ENCODE measurements at places on chromosomes 12 and 14.
A peak's percentile ranks its signal among the peaks of the same experiment; 100 is the strongest.

DNA sequence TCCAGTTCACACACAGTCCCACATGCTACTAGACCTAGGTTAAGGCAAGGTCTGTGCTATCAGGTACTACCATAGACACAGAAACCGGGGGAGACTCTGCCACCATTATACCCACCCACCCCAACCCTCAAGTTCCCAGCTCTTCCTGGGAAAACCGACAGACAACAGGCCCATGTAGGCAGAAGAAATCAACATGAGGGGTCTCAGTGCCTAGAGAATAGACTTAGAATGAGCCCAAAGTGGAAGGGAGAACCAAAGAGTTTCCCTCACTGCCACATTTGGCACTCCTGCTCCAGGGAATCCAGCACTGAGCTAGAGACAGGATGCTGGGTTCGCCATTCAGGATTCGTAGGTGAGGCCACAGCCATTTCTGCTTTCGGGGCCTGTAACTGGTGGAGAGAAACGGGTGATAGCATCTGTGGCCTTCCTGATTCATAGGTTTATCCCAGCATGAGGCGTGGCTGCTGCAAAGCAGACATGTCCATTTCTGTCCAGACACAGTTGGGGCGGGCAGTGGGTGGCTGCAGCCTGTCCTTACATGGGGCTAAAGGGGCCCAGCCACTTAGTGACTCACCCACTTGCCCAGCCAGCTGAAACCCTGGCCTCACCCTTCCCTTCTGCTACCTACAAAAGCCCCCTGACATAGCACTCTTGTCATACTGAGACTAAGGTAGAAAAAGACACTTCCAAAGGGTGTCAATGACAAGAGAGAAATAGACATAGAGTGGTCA lies 69.4 kb downstream of the IRF2BPL start:
- no peak for DNase-seq

DNA sequence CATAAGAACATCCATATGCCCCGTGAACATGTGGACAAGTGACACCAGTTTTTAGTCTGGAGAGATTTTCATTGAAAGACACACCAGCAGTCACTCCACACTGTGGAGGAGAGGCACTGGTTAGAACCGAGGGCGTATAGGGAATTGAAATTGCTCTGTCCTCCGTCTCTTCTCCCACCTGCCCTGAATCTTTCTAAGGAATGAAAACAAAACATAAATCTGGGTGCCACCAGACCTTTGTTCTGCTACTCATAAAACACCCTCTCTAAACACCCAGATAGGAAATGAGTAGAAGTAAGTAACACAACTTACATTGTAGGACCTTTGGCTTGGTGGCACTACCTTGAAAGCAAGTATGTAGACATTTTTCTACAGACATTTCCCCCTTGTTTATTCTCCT lies 37.1 kb upstream of the STON2 start:
- no peak for DNase-seq

DNA sequence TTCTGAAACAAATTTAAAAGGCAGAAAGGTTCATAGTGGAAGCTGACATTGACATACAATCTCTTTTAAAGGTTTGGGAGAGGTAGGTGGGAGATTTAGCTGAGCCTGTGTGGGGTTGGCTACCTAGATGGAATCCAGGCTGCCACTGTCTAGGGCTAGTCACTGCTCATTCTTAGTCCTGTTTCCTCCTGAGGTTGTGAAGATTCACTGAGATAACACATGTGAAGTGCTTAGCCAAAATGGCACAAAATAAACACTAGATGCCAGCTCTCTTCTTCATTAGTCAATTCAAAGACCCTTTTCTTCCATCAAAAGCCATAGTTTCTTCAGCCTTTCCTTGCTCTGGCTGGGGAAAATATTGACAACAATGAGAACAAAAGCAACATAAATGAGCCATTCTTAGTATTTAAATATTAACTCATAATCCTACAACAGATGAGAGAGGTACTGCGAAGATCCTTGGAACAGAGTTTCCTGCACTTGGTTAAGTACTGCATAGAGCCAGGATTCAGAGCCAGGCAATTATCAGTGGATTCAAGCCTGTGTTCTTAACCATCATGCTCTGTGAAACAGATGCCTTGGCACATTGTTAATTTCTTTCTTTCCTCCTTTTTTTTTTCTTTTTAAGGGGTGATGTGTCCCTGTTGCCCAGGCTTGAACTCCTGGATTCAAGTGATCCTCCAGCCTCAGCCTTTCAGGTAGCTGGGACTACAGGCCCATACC lies 3.5 kb downstream of the MYF6 start:
- DNase-seq, result no peak

DNA sequence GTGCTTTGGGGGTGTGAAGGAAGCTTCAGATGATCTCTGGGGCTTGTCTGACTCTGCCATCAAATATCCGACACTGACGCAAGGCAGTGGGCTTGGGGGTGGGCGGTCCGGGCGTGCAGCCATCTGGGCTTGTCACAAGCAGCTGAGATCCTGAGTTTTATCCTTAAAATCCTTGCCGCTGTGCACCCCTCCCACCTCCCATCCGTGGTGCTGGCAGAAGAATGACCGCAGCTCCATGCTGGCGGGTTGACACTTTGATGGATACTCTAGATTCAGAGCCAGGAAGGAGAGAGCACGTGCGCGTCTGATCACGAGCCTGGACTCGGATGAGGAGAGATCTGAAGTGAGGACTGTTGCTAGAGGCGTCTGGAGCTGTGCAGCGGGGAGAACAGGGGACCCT lies 3.0 kb downstream of the ZFYVE21 start:
- DNase-seq, result no peak

GRCh38 chr14:75303381-75303789 lies 24.8 kb downstream of the FOS start:
- peak; percentile 18 for DNase-seq

GRCh38 chr14:100541621-100542560 lies 45.3 kb downstream of the BEGAIN start:
- DNase-seq, result no peak

GRCh38 chr14:52365071-52365470 lies 51.0 kb downstream of the PTGER2 start:
- DNase-seq, result no peak

- peak; percentile 22 for DNase-seq
These were observed 4.3 kb upstream of the BDKRB1 start for GRCh38 chr14:96251656-96252155.

GRCh38 chr14:75824318-75824717 lies 157.5 kb downstream of the TGFB3 start:
- DNase-seq, result no peak

DNA sequence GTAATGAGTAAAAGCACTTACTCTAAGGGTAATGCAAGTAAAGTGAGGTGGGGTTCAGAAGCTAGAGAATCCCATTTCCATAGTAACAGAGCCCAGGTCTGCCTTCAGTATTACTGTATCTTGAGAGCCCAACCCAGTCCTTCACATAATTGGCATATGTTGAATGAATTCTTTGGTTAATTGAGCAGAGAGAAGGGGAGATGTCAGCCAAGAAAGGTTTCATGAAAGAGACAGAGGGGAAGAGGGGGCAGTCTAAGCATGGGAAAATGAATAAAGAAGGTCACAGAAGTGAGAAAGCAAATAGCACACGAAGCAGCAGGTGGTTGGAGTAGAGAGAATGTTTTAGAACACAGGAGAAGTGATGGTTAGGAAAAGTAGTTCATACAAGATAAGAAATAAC lies 371.1 kb downstream of the SEC23A start:
- no peak for DNase-seq

DNA sequence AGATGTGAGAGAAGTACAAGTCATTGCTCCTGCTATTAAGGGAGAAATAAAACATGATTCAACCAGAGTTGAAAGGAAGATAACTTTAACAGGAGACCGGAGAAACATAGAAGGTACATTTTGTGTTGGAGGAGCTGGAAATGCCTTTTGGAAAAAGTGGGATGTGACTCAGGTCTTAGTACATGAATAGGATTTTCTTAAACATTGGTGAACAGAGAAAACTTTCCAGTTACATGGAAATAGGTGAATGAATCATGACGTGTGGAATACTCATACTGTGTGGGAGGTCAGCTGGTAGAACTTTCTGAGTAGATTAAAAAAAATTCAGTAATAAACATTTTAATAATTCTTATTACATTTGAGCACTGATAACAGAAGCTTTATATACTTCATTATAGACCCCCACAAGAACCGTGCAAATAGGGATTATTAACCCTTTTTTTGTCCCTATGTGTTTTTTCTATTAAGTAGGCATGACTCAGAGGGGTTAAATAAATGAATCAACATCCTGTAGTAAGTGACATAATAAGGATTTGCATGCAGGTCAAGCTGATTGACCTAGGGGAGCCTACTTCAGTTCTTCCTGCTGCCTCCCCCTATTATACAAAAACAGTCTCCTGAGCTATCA lies 710.5 kb downstream of the NOVA1 start:
- DNase-seq, result no peak

DNA sequence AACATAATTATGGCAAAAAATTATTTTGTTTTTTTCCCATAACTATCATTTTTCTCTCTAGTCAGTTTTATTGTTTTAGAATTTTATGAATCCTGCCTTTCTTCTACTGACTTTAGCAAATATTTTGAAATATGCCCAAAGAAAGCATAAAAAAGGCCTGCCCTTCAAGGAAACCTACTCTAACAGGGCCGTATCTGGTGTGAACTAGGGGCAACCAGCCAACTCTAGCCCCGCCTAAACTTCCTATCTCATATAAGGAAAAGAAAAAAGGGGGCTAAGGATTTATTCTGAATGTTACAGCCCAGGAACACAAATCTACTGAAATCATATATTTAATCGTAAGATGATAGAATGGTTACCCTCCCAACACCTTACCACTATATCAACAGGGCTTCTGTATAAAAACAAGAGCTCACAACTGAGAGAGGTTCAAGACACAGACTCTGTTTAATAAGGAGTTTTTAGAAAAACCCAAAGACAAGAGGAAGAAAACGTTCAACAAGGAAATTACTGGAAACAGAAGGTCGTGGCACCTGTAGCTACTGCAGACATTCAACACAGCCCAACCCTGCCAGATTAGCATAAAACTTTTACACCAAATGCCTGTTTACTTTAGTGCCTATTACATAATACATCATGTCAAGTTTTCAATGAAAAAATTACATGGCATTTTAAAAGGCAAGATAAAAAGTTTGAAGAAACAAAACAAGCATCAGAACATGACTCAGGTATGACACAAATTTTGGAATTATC lies 12.9 kb upstream of the EPYC start:
- DNase-seq, result no peak

DNA sequence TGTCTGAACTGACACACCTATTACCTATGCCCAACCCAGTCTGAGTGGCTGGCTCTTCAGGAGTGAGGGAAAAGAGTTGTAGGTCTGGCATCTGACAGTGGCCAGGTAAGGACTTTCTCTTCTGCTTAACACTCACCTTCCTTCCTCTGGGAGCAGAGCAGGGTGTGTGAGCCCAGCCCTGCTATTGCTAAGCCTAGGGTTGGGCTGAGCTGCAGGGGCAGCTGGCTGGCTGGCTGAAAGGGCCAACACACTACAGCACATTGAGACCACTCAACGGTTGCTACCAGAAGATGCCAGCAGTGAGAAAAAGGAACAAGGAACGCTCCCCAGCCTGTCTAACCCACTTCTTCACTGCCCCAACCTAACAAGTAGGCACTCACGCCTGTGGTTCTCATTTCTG lies 201.2 kb downstream of the DPF3 start:
- no peak for DNase-seq

- no peak for DNase-seq
These were observed 259.9 kb upstream of the DDHD1 start for GRCh38 chr14:53412819-53413675.

GRCh38 chr12:60162988-60163720 lies 567.3 kb downstream of the SLC16A7 start:
- no peak for DNase-seq

GRCh38 chr12:21618566-21618965 lies 13.9 kb upstream of the GYS2 start:
- DNase-seq, result no peak

DNA sequence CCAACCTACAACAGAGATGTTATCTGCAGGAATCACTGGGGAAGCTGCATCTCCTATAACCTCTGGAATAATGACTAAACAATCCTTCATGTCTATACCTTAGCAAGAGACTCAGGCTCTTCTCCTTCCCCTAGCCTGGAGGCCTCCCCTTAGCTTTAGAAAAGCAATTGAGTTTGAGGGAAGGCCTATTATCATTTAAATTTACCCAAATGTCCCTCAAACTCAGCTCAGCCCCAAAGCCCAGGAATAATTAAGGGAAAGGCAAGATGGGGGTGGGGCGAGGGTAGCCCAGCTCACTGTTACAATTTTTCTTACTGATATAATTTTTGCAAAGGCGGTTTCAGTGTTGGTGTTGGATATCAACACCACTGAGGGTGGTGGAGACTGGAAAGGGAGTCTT lies 151.4 kb upstream of the EEA1 start:
- DNase-seq, result no peak

DNA sequence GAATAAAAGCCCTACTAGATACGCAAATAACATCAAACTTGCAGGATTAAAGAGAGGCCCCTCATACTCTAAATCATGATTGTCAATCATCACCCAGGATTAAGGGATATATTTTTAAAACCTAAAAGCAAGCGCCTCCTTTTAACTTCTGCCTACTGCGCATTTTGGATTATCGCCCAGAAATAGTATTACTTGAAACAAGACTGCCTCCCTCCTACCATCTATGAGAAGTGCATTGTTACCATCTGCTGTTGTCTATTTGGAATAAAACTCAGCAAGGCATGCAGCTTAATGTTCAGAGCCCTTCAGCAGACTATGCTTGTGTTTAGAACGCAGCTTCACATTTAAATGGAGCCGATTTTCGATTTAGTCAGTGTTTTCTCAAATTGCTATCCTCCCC lies 79.6 kb downstream of the EXOC5 start:
- DNase-seq, result peak; percentile 94

GRCh38 chr12:77218278-77218677 lies 152.9 kb upstream of the E2F7 start:
- DNase-seq, result no peak

DNA sequence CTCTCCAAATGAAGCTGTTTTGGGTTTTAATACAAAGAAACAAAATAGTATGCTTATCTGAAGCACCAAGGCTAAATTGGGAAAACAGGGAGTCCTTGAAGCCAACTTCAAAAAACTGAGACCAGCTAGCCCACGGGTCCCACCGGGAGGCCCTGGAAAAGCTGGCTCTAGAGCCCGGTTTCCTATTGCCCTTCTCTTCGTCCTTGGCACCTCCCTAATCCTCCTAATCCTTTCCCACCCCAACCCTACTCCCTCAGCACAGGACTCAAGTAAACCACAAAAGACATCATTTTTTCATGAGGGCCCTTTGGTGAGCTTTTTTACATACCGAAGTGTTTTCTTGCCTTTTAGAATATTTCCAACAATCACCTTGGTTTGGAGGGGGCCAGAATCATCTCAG lies 11.3 kb downstream of the LRRC74A start:
- DNase-seq, result no peak

DNA sequence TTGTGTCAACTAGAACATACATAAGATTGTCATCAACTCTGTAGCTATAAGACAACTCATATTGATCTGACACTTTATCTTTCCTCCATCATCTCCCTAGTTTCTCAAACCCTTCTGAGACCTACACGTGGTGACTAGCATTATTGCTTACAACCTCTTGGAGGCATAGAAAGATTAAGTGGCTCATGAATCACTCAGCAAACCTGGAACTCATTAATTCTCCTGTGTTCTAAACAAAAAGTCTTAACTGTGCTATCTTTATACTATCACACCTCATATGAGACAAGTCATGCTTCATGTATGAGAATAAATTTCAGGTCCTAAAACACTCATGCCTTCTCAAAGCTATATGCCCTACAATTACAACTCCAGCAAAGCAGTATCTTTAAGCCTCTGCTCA lies 408.6 kb upstream of the SYT1 start:
- DNase-seq, result no peak

- DNase-seq, result no peak
These were observed 48.8 kb downstream of the CIT start for GRCh38 chr12:119828300-119828699.
